Osteoblast (primary cell): ENCODE measurements at places on chromosomes 4 and X. TPM values are rescaled to one million over a fixed set of nuclear protein-coding genes. Genes with fewer than 3 reads are reported as not detected.

The AKAP4 gene
- total RNA-seq = not detected in 2 replicates

The TEC gene
- total RNA-seq = 1.5 and 1.8 TPM in 2 replicates

The CLIC2 gene
- 1.1 and 1.2 TPM in 2 replicates for total RNA-seq

The FRMD7 gene
- 1.1 and 1.5 TPM in 2 replicates for total RNA-seq

DNA sequence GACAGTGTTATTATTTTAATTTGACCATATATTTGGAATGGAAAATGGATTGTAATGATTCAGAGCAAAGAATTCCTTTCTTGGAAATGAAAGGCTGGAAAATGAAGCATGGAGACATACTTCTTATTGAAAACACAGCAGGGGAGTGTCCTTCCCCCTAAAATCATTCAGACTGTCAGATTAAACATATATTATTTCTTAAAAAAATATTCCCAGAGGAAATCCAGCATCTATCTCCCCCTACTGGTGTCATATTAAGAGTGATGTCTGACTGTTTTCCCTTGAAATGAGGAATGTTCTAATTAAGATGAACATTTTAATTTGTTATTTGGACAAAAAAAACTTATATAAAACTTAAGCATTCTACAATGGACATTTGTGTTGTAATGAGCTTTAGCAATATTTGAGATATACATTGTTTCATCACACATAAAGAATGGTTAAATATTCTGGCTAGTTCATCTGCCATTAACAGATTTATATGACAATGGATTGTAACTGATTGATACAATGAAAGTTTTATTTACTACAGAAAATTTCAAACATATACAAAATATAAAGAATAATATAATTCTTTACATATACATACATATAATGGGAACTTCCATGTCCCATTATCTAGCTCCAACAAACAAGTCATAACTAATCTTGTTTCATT lies 264.6 kb downstream of the SPRY1 start:
- peak; percentile 76 for DNase-seq

- no peak for DNase-seq
These were observed 103.4 kb downstream of the PDGFRA start for GRCh38 chr4:54332542-54332941.

DNA sequence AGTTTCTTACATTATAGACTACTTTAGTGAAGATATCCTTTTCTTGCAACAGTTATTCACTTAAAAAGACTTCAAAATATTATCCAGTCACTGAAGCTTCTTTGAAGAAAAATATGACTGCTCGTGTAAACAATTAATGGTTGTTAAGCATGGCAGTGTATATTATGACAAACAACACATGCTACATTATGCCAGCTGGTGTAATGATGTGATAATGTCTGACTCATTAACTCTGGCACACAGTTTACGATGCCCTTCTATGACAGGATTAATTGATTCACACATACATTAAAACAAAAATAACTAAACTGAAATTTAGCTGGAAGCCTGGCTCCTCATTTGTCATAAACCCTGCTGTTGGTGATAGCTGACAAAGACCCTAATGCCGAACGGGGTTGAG lies 22.4 kb downstream of the GK2 start:
- DNase-seq = no peak

GRCh38 chr4:24730256-24731001 lies 64.9 kb upstream of the SOD3 start:
- DNase-seq = peak; percentile 68

GRCh38 chr4:180589575-180589974 lies 1653.6 kb upstream of the TENM3 start:
- DNase-seq = no peak

GRCh38 chr4:107128116-107128515 lies 92.0 kb upstream of the DKK2 start:
- no peak for DNase-seq

DNA sequence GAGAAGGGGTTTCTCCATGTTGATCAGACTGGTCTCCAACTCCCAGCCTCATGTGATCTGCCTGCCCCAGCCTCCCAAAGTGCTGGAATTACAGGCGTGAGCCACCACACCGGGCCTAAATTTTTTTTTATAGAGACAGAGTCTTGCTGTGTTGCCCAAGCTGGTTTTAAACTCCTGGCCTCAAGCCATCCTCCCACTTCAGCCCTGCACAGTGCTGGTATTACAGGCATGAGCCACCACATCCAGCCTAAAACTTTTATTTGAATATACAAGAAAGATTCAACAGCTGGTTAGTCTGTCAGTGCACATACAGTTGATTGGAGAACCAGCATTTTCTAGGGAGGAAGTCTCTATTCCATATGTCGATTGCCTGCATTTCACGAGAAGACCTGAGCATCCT lies 91.2 kb downstream of the LRP2BP start:
- peak; percentile 31 for DNase-seq

DNA sequence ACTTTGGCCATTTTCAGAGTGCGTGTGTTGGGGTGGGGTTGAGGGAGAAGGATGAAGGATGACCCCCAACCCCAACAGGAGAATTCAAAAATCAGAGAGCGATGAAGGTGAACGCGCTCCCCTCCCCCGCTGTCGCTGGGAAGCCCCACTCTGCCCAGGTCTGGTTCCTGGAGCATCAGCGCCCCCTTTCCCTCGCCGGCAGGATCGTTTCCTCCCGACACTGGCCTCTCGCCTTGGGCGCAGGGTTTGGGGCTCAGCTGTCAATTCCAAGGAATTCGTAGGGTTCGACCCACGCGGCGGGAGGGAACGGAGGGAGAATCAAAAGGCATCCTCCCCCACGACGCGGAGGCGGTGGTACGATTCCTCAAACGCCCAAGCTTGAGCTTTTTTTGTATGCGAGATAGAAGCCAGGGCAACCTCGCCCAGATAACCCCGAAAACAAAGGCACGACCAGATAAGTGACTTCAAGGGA lies 1.0 kb upstream of the PDGFRA start:
- peak; percentile 95 for DNase-seq

GRCh38 chr4:123345137-123345934 lies 51.3 kb upstream of the SPRY1 start:
- no peak for DNase-seq

- peak; percentile 45 for DNase-seq
These were observed 19.6 kb upstream of the PLXNB3 start for GRCh38 chrX:153744210-153745066.

DNA sequence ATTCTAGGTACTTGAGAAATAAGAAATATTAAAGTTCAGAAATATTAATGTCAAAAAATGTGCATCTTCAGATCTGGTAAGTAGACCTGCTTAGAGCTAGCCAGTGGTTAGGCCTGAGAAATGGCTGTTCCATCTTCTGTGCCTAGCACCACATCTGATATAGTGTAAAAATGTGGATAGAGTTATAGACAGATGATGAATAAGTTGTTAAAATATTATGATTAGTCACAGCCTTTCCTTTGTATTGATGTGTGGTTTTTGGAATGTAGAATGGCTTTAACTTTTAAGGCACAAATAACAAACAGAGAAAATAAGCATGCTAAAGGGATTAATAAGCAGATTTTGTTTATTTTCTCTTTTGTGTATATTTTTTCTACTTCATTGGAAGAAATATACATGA lies 133.5 kb upstream of the NUDT6 start:
- peak; percentile 79 for DNase-seq

GRCh38 chr4:5018603-5019002 lies 655 bp downstream of the CYTL1 start:
- no peak for DNase-seq

GRCh38 chrX:69014200-69014599 lies 151.1 kb downstream of the PJA1 start:
- DNase-seq = peak; percentile 80

DNA sequence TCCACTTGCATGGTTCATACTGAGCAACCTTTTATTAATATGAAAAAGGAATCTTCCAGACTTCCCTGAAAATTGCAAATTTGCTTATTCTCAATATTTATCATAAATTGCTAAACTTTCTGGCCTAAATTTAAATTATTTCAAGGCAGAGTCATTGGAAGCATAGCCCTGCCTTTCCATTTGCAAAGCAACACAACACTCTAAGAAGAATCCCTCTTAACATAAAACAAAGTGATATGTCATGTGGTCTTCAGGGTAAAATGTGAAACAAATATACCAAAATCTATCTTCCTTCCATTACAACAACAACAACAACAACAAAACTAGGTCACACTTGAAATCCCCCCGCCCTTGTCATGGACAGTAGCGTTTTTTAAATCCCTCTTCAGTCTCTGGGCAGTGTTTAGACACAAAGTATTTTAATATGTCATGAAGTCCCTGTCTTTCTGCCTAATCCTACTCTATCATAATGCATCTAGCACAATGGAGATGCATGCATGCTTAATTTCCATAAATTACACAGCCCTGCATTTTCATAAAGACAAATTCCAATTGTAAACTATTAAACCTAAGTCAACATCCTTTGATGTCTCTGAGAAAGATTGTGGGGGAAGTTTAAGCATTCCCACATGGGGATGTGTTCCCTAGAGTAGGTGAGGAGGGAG lies 668.9 kb upstream of the LCORL start:
- no peak for DNase-seq

GRCh38 chrX:16144420-16144819 lies 21.1 kb downstream of the GRPR start:
- no peak for DNase-seq

DNA sequence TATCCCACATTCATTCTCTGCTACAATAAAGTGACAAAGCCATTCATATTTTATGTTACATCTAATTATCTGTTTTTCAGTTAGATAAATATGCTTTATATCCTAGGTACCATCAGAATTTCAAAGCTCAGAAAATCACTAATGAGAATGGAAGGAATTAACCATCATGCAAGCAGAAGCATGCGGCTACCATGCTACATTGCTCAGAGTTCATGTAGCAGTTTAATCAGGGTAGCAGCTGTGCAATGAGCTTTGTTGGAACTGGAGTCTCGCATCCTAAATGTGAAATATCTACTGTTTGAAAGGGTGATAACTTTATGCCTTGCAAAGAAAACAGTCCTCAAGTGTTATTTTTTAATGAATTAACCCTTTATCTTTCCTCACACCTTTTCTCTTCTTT lies 77.5 kb downstream of the SNCA start:
- no peak for DNase-seq

DNA sequence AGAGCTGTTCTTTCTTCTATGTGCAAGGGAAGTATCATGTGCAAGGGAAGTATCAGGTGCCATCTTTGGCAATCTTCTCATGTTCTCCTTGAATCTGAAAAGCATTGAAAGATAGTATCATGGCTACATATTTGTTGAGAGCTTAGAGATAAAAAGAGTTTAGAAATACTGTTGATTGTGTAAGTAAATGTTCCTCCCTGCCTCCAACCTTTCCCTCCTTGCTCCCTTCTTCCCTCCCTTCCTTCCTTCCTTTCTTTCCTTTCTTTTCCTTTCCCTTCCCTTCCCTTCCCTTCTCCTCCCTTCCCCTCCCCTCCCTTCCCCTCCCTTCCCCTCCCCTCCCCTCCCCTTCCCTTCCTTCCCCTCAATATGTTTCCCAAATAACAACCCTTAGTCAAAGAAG lies 108.7 kb downstream of the GBA3 start:
- DNase-seq = no peak

- no peak for DNase-seq
These were observed 117.6 kb downstream of the PALLD start for GRCh38 chr4:168614281-168615057.
